ENCODE measurements at places on chromosomes 6 and 20.
A peak's percentile ranks its signal among the peaks of the same experiment; 100 is the strongest.

DNA sequence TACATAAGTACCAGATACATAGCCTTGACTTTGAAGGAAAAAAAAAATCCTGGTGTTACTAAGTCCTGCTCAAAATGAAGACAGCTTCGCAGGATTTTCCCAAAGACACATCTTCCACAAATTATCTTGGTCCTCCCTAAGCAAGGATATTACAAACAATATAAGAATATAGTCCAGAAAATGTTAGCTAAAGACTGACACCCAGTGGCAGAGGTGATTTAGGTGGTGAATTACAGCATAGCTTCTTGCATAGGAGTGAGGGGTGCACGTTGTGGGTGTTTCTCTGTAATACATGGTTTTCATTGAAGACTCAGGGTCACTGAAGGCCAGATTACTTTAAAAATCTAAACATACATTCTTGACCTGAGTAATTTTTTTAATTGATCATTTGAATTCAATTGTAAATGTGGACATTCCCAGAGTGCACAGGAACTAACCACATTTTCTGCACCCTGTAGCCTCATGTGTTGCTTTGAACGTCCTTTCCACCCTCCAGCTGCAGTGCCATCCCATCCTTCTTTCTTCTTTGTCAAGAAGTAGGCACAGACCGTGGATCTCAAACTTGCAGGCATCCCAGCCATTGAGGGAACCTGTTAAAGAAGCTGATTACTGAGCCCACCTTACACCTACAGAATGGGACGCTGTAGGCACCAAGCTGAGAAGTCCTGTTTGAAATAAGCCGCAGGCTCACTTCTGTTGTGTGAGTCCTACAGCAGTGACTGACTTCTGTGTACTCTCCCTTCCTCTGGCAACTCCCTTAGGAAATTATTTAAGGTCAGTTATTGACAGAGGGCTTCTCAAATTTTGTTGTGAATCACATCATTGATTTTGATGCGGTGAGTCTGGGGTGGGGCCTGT, 102.6 kb downstream of the PERP start:
- peak; percentile 28 for DNase-seq

DNA sequence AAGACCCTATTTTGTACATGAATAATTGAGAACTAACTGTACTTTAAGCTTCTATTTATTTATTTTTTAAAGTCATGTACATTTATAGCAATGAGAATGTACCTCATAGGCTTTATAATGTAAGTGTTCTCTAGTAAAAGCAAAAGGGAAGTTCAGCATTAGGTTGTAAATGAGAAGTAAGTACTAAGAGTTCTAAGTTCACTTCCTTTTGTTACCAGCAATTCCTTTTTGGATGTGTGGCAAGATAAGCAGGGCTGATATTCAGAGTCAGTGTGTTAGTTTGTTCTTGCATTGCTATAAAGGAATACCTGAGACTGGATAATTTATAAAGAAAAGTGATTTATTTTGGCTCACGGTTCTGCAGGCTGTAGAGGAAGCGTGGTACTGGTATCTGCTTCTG, 54.0 kb upstream of the CCN2 start:
- no peak for DNase-seq

- peak; percentile 41 for DNase-seq
Measured at GRCh38 chr6:87944541-87944954, 103.1 kb upstream of the SPACA1 start.

GRCh38 chr6:11386323-11386722, 151.2 kb upstream of the TMEM170B start:
- no peak for DNase-seq

DNA sequence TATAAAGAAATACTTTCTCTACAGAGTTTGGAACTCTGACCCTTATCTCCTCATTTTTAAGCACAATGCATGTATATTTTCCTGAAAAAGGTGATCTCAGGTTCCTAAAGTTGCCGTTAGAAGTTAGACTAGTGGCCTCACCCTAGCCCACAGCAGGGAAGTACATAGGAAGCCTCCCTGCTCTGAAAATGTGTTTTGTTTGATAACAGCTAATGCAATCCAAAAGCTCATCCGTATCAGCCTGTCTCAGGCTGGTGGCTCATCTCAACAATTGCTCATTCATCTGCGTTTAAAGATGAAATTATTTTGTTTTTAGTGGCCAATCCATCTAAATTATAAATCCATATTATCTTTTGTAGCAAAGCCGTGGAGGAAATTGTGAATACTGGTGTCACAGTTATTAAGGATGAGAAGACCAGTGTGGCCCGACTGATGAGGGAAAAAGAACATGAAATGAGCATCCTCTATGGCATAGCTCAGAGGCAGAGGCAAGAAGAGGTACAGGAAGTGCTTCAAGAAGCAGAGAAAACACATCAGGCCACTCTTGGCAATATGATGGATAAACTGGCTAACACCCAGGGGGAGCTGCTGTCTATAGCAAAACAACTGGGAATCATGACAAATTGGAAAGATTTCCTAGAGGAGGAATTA, 20.1 kb downstream of the C6orf163 start:
- no peak for DNase-seq

- no peak for DNase-seq
Measured at GRCh38 chr20:18191306-18191705, 53.6 kb downstream of the KAT14 start.

- peak; percentile 60 for DNase-seq
Measured at GRCh38 chr6:3325210-3325609, 66.5 kb downstream of the PSMG4 start.

- DNase-seq, result peak; percentile 25
Measured at GRCh38 chr20:2799688-2800520, 523 bp downstream of the CPXM1 start.

GRCh38 chr20:14178952-14179351, 158.5 kb downstream of the FLRT3 start:
- no peak for DNase-seq

DNA sequence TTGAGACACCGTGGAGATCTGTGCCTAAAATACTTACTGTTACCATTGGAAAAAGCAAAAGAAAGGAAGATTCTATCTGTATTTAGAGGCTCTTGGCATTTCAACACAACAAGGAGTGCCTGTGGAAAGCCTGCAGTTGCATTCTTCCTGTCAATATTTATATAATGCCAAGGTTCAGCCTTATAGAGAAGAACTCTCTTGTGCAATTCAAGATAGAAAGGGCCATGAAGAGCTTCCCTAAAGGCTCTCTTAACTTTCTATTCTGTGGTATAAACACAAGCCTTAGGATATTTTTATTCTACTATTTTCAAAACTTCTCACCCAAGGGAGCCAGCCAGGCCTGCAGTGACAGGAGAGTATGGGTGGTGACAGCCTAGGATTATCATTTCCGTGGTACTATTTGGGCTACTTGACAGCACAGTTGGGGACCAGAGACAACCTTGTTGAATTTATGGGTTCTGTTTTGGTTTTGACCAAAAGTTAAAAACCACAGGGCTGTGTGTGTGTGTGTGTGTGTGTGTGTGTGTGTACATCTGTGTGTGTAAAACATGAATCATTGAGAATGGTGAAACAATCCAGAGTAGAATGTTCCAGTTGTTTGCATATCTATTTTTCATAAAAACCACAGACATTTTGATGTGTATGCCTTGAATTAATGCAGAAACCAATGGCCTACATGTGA, 700.9 kb upstream of the SLC35B3 start:
- DNase-seq, result peak; percentile 71

GRCh38 chr6:123105561-123105960, 109.5 kb downstream of the CLVS2 start:
- DNase-seq, result no peak

GRCh38 chr6:52667572-52667971, 3.3 kb upstream of the TMEM14A start:
- DNase-seq, result no peak

- peak; percentile 35 for DNase-seq
Measured at GRCh38 chr20:40232273-40232672, 456.8 kb downstream of the MAFB start.

DNA sequence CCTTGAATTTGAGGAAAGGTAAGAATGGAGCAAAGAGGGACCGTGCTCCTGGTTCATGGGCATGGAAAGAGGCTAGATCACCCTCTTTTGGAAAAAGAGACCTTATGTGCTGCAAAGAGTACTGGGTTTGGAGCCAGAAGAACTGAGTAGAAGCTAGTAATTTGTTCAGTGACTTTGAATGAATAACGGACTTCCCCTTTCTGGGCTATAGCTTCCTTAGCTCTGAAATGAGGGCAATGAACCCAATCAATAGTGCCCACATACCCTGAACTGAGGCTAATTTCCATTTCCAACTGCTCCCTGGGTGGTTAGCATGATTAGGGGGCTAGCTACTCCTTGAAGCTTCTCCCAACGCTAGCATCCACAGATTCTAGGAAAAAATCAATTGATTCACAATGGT, 121.4 kb downstream of the UNC5CL start:
- no peak for DNase-seq

- no peak for DNase-seq
Measured at GRCh38 chr6:2733736-2734480, 16.8 kb downstream of the MYLK4 start.

DNA sequence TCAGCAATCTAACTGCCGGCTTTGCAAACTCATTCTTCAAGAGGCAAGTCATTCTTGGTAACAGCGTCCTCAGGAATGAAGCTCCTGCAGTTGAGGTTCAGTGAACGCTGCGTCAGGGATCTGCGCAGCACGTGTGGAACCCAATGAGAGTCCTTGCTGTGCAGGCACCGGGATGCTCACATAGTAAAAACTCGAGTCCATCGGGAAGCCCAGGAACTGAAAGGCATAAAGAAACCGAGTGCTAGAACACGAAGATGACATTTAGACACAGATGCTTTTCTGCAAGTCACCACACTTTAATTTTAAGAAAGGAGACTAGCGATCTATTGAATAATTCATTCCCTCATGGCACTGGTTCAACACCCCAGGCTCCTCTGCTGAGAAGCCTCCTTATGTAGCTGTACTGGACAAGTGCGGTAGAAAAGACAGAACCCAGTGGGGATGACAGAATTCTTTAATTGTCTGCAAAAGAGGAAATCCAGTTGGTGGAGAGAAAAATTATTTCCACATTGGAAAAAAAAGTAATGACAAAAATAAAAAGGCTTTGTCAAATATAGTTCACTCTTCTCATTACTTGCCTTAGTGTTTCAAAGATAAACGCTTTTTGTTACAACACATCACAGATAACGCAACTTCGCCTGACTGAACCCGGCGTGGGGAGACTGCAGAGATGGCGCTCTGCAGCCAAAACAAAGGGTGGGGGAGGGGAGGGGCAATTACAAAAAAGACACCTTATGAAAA, 1.9 kb upstream of the AFDN start:
- DNase-seq, result peak; percentile 77

DNA sequence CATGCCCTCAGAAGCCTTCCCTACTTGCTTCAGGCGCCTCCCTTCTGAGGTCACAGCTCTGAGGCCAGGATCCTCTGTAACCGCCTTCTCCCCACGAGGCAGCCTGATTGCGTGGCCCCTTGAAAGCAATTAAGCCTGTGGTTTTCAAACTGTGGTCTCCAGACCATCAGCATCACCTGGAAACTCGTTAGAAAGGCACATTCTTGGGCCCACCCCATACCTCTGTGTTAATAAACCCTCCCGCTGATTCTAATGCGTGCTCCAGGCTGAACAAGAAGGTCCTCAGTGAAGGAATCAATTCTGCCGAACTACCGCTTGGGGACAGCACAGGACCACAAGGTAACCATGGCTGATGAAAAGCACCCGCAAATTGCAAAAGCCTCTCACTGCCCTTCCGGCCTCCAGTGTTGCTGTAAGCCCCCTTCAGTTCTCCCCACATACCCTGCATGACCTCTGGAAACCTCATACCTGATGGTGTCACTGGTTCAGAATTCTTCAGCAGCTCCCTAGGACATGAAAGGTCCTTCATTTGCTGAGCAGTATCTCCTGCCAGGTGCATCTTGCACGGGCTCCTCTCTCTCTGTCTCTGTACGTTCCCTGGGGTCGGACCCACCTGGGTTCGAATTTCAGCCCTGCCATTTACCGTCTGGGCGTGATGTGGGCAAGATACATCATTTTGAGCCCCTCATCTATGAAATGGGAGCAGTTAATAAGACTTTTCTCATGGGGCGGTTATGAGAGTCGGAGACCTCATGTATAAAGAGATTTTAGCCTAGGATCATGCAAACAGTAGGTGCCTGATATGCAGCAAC, 93.3 kb upstream of the RNF24 start:
- DNase-seq, result peak; percentile 92

GRCh38 chr20:50513169-50514034, 3.2 kb downstream of the PTPN1 start:
- DNase-seq, result peak; percentile 52

DNA sequence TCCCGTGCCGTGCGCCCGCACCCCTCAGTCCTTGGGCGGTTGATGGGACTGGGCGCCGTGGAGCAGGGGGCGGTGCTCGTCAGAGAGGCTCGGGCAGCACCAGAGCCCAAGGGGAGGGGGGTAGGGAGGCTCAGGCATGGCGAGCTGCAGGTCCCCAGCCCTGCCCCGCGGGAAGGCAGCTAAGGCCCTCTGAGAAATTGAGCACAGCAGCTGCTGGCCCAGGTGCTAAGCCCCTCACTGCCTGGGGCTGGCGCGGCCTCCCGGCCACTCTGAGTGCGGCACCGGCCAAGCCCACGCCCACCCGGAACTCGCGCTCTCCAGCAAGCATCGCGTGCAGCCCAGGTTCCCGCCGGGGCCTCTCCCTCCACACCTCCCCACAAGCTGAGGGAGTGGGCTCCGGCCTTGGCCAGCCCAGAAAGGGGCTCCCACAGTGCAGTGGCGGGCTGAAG, 16.4 kb downstream of the SOX4 start:
- no peak for DNase-seq

GRCh38 chr6:130602151-130602770, 224.9 kb upstream of the SMLR1 start:
- peak; percentile 98 for DNase-seq

- DNase-seq, result no peak
Measured at GRCh38 chr20:59300333-59301081, at the start of gene EDN3. Gene EDN3, plus strand, starts transcription at chr20:59300611. Its CDS starts 202 bp downstream, at chr20:59300813.

- no peak for DNase-seq
Measured at GRCh38 chr6:35209081-35209480, 4.7 kb upstream of the SCUBE3 start.

- no peak for DNase-seq
Measured at GRCh38 chr6:55180258-55180657, 5.9 kb downstream of the HCRTR2 start.

GRCh38 chr20:59102841-59103299, 60.3 kb upstream of the PRELID3B start:
- DNase-seq, result no peak

GRCh38 chr6:114886670-114887436, 544.0 kb upstream of the HS3ST5 start:
- DNase-seq, result no peak

DNA sequence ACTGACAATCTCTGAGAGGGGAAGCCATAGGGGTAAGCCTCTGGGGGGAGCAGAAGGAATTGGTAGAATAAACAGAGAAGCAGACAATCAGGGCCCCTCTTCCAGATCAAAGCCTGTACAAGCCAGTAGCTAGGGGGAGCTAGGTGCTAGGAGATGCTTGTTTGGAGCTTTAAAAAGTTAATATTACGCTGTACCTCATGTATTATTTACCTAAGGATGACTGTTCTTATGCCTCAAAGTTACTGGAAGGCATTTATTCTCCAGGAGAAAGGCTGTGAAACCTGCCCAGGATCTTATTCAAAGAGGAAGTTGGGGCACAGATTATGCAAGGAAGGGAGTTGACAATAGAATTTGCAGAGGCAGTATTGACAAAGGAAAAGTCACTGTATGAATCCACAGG, 111.8 kb upstream of the SLC35F1 start:
- no peak for DNase-seq

- no peak for DNase-seq
Measured at GRCh38 chr6:132712366-132712765, 1.5 kb downstream of the VNN1 start.

- no peak for DNase-seq
Measured at GRCh38 chr6:79646006-79646405, 14.9 kb downstream of the SH3BGRL2 start.

GRCh38 chr6:3584606-3585005, 127.8 kb upstream of the SLC22A23 start:
- peak; percentile 36 for DNase-seq

GRCh38 chr6:158815907-158816306, 3.3 kb downstream of the EZR start:
- DNase-seq, result no peak

Data from fibroblast of upper back skin (primary cell).